COR-L47 (cell line): ENCODE measurements at places on chromosomes 2 and 18.

GRCh38 chr18:30280861-30281470, 761.6 kb downstream of the DSC3 start:
- DNase-seq = peak; percentile 58

GRCh38 chr2:42072349-42073118, 24.7 kb downstream of the PKDCC start:
- peak; percentile 85 for DNase-seq

GRCh38 chr2:169572189-169572588, 1.5 kb downstream of the FASTKD1 start:
- no peak for DNase-seq

DNA sequence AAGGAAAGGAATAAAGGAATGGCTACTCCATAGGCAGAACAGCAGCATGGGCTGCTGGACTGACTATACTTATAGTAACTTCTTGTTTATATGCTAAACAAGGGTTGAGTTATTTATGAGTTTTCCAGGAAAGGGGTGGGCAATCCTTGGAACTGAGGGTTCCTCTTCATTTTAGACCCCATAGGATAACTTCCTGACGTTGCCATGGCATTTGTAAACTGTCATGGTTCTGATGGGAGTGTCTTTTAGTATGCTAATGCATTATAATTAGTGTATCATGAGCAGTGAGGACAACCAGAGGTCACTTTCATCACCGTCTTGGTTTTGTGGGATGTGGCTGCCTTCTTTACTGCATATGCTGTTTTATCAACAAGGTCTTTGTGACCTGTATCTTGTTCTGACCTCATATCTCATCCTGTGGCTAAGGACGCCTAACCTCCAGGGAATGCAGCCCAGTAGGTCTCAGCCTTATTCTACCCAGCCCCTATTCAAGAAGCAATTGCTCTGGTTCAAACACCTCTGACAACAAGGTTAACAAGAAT, 98.6 kb upstream of the CABLES1 start:
- DNase-seq = no peak

- DNase-seq = no peak
These were observed 287.7 kb downstream of the CMPK2 start for GRCh38 chr2:6577960-6578359.

GRCh38 chr2:198701481-198701880, 756.3 kb downstream of the SATB2 start:
- no peak for DNase-seq

GRCh38 chr2:134208825-134209224, 45.0 kb upstream of the MGAT5 start:
- no peak for DNase-seq
